ENCODE measurements at places on chromosomes 12 and 14.

DNA sequence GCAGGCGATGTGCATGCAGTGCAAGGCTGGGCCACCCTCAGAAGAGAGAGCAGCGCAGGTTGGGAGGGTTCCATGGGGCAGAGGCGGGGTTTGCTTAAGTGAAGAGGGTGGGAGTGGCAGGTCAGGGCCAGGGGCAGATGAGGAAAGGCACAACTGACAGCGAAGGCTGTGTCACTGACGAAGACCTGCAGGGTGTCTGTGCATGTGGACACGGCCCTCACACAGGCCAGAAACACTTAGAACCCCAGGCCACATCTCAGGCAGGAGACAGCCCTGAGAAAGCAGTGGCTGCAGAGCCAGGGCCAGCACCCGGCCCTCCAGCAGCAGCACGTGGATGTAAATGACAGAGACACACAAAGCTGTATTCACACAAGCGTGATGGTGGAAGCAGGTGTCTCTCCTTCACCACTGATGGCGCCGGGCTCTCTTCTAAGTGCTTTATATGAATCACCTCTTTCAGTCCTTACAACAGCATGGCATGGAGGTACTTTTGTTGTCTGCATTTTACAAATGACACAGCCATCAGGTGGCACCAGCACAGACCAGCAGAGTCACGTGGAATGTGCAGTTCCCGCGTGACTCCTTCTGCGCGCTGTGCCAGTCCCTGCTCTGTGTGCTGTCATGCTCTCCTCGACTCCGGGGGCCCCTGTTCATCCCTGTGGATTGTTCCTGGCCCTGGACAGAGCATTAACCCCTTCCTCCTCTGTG, 54.6 kb downstream of the TSPAN11 start:
- no peak for DNase-seq

DNA sequence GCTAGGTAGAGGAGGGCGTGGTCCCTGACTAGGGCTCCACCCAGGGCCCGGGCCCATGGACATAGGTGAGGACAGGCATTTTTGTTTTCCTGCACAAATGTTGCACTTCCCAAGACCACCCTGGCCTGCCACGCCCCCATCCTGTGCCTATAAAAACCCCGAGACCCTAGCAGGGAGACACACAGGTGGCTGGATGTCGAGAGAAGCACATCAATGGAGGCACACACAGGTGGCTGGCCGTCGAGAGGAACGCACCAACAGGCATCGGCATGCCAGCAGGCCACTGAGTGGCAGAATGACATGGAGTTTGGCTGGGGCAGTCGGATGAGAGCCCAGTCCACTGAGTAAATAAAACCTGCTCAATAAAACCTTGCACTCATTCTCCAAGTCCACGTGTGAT, 157.9 kb upstream of the ABCD2 start:
- no peak for DNase-seq

- DNase-seq = no peak
Observed at GRCh38 chr12:119444462-119445044, 110.0 kb downstream of the CCDC60 start.

GRCh38 chr14:98593361-98593761, 678.6 kb downstream of the BCL11B start:
- DNase-seq = no peak

DNA sequence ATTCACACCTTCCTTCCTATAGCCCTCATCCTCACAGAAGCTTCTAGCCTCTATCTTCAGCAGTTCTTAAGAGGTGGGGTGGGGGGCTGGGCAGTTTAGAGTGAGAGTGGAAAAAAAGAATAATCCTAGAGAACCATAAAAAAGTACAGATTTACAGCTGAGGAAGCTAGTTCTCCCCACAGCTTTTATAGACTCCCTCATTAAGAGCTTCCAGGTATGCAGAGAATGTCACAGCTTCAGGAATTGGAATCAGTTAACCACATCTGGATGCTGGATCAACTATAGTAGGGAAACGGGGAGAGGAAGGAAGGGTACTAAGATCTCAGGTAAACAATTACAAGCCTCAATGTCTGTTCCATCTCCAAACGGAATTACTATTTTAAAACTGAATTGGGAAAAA, 12.3 kb downstream of the GDF11 start:
- no peak for DNase-seq

DNA sequence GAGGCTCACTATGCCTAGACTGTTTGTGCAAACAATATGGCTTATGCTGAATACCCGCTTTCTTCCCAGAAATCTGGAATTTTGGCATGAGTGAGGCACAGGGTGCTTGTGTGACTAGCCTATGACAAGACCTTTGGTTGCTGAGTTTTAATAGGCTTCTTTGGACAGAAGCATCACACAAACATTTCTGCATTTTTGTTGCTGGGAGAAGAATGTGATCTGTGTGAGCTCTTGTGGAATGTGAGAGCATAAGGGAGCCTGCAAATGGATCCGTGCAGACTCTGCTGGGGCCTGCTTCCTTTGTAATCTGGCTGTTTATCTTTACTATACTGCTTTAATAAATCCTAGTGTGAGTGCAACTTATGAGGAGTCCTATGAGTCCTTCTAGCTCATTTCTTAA, 83.0 kb upstream of the ZDHHC17 start:
- no peak for DNase-seq

DNA sequence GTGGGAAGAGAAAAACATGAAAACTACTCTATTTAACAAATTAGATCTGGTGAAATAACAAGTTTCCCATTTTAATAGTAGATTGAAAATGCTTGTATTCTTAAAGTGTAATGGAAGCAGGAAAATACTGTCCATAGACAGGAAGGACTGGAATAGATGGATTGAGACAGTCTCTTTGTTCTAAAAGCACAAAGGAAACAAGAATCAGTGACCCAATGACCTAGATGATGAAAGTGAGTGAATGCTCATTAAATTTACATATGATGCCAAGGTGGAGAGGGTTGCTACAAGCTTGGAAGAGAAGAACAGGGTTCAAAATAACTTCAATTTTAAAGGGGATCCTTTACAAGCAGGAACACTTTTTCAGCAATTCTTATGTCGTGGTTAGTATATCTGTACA, 233.1 kb downstream of the TRHDE start:
- DNase-seq = no peak

DNA sequence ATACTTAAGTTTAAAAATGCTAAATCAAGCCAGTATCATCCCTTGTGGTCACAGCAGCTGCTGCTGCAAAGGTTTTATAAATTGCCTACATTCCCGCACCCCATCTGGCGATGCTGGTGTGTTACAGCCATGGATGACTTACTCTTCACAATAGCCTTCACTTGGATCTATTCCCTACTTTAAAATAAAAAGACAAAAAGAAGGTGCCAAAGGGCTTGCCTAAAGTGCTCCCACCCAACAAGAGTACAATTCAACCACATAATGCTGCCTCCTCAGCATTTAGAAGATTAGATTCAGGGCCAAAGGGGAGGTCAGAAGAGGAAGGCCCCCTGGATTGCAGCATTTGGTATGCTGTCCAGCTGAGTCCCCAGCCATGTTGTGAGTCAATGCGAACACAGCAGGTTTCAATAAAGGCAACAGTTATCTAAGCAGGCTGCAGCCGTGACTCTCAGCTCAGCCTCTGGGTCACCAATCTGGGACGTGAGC, 176.1 kb downstream of the DAD1 start:
- DNase-seq = no peak

DNA sequence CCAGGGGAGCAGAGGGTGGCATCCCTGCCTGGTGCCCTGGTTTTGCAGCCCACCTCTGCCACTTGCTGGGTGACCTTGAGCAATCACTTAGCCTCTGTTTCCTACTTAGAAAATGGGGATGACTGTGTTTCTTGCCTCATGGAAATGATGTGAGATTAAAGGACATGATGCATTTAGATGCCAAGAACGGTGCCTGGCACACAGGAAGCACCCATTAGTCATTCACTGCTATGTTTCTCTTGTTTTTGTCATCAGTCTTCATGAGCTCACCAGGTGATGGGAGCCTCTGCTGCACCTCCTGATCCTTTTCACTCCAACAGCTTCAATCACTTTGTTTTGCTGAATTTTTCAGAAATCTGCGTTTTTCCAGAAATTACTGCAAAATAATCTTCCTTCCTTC, 23.6 kb upstream of the ATF1 start:
- DNase-seq = no peak

GRCh38 chr14:46322076-46322475, 329.5 kb downstream of the RPL10L start:
- no peak for DNase-seq

- DNase-seq = peak; percentile 21
Observed at GRCh38 chr12:10190558-10191388, 11.9 kb downstream of the TMEM52B start.

DNA sequence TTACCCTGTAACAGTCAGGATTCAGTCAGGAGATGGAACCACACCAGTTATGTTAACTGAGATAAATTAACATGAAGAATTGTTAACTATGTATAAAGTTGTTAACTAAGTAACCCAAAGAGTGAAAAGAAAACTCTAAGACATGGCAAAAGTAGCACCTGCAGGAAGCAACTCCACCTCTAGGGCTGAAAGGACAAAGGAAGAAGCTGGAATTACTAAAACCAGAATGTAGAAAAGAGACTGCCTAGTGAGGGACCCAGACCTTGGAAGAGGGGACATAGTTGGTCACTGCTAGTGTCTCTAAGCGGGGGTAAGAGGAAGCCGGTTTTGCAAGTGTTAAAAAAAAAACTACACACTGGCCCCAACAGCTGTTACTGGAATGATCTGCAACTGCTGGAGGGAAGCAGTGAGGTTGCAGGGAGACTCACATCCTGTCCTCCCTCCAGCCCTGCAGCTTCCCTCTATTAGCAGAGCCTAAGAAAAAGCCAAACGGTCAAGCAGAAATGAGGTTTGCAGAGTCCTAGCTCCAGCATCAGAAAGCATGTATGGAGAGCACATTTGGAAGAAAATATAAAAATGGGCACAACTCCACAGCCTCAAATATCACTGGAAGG, 39.8 kb downstream of the GPR135 start:
- no peak for DNase-seq

DNA sequence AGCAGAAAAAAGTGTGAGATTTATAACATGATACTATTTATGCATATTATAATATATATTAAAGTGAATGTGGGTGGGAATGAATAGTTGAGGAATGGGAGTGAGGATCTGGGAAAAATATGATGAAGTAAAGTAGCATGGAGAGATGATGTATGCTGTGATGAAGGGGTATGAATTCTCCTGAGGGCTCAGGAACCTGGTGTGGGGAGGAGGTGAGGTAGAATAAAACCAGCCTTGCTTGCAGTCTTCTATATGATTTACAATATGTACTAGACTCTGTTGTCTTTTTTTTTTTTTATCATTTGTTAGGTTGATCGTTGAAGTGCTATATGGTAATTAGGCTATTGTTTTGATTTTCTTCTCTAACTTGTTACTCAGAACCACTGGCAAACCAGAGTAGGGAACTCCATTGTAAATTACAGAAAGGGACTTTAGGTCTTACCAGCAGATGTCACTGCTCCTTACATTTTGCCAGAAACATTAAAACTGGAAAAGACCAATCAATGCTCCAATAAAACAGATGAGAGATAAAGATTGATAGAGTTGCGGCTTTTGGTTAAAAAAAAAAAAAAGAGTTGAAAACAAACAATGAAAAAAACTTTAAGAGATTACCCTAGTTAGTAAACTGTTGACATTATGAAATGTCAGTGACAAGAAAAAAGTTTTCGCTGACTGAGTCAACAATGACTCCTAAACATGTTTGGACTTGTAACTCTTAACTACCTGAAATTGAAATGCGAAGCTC, 39.9 kb downstream of the ATL1 start:
- no peak for DNase-seq

- no peak for DNase-seq
Observed at GRCh38 chr12:67754933-67755697, 106.6 kb downstream of the DYRK2 start.

DNA sequence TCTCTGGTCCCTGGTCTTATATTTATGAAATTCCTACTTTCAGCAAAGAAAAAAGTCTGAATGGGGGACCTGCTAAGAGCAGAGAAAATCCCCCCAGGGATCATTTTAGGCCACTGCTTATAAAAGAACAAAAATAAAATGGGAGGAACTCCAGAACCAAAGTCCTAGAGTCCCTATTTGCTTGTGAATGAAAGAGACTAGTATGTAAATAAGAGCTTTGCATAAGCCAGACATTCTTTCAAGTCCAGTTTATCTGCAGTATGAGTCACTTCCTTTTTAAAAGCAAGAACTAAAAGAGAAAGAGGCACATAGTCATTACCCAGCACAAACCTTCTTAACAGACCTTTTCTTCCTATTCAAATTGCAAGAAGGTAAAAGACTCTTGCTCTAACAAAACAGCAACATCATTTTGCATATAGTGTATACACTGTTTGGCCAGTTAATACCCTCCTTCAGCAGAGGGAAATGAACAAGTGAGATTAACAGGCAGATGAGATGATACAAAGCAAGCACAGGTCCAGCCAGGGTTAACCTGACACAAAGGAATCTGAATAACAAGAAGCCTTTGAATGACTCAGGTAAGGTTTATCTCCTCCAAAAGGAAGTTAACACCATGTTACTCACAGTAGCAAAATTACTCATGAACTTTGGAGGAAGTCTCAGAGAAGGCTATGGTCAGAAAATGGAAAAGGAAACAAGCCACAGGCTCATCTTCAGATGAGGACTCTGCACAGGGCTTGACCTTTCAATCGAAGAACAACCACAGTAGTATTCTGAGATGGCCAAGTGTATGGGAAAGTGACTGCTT, 87.3 kb downstream of the PHLDA1 start:
- DNase-seq = no peak

- no peak for DNase-seq
Observed at GRCh38 chr12:48084066-48084465, 21.8 kb downstream of the SENP1 start.

- no peak for DNase-seq
Observed at GRCh38 chr14:56127156-56127555, 8.9 kb downstream of the PELI2 start.

DNA sequence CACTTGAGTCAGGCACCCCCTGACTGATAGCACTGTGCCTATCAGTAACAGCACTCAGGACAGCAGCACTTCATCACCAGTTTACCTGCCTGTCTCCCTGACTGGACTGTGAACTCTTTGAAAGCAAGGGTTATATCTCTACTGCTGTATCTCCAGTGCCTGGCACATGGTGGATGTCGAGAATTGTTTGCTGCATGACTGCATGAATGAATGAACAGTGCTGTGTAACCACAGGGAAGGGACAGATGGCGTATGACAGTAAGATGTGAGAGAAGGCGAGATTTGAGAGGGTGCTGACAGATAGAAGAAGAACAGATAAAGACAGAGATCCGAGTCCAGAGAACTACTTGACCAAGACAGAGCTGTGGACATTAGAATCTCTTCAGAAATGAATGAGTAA, 29.7 kb downstream of the BRAP start:
- DNase-seq = no peak

- DNase-seq = no peak
Observed at GRCh38 chr14:90111895-90112534, 50.2 kb downstream of the KCNK13 start.

DNA sequence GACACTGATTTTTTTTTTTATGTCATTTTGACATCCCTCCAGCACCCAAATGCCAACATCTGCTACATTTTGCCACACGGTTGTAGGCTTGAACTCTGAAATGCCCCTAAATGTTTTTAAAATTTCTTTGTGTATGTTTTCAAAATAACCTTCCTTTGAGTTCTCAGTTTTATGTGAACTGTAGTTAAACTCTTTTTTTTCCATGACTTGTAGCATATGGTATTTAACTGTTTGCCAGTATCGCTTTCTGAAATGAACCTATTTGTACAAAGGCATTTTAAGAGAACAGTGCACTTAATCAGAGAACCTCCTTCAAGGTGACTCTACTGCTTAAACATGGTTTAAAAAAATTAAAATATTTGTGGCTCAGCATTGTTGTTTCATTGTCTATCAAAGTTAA, 61.5 kb downstream of the PDE3A start:
- no peak for DNase-seq

- DNase-seq = no peak
Observed at GRCh38 chr12:62709311-62709710, 225.6 kb downstream of the PPM1H start.
